ENCODE measurements at places on chromosomes 3 and 15. TPM values are rescaled to one million over a fixed set of nuclear protein-coding genes. Genes with fewer than 3 reads are reported as not detected.

DNA sequence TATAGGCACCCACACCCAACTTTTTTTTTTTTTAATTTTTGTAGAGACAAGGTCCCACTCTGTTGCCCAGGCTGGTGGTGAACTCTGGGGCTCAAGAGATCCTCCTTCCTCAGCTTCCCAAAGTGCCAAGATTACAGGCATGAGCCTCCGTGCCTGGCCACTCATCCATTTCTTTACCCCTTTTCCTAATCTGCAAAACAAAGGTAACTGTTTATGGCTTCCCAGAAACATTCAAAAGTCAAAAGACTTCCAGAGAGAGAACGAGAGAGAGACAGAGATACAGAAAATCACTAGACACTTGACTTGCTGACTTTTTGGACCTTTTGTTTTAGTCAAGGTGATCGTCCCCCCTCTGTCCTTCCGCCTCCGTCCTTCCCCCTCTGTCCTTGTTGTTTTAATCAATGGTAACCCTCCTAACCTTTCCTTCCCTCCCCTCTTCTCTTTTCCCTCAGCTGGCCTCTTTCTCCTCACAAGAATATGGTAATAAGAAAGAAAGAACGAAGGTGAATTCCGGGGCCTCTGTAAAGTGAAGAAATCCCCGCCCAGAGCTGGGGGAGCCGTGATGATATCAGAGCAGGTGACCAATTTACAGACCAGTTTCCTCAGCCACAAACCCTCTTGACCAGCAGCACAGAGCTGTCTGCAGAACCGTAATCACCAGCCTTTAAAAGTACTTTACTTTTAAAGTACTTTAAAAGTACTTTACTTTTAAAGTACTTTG is 21.9 kb downstream of the KLHL6 start:
- no peak for DNase-seq

ARRDC4 gene
- 0.15 TPM for polyA plus RNA-seq

GRCh38 chr15:42365921-42366550 is 6.7 kb downstream of the CAPN3 start:
- no peak for DNase-seq

DNA sequence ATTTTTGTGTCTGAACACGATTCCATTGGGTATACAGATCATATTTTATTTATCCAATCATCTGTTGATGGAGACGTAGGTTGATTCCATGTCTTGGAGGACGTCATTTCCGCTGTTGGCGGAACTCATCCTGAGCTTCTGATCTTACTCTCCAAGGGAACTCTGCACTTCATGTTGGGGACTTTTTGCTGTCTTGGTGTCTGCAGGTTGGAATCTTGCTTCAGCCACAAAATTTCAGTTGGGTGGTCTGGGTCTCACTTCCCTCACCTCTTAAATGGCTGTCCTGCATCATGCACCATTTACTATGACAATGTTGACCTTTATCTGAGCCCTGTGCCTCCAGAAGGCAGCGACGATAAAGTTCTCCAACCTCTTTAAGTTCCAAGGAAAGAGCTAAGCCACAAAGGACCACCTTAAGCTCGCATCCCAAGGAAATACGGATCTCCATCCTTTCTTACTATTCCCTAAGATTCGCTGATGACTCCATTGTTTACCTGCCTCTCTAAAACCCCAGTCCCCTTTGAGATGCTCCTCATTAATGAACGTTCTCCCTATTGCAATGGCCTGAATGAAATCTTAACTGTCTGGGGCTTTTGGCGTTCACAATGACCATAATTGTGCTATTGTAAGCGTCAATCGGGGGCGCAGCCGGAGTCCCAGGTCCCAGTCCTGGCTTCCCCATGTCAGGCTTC is 23.1 kb upstream of the RNU6-1 start:
- no peak for DNase-seq
